ENCODE measurements at places on chromosomes 7 and 10.

GRCh38 chr7:40643664-40644063, 508.9 kb downstream of the SUGCT start:
- no peak for DNase-seq

- DNase-seq: no peak
Measured at GRCh38 chr7:6022707-6023106, 8.5 kb upstream of the ANKRD61 start.

- DNase-seq: no peak
Measured at GRCh38 chr10:126691456-126691855, 21.0 kb upstream of the C10orf90 start.

DNA sequence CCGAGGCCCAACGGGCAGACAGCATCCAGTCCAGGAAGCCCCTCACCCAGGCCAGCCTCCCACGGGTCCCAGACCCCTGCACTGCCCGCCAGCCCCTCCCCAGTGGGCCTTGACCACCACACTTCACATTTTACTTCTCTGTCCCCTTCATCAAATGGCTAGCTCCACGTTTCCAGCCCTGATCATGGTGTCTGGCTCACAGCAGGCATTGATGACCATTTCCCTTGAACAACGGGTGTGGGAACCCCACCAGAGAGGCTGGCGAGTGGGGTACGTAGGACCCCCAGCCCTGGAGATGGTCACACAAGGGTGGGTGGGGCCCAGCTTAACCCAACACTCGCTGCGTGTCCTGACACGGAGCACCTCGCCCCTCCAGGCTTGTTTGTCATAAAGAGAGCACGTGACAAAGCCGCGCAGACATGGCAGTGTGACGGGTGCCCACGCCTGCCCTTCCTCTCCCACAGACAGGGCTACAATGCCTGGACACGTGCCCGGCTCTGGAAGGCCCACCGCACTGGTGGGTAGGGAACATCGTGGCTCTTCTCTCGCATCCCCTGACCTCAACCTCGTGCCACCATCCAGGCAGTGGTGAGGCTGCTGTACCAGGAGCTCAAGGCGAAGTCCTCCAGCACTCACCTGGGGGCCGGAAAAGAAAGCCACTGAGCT, 267.7 kb downstream of the MAD1L1 start:
- no peak for DNase-seq

GRCh38 chr7:129431911-129432643, 2.2 kb upstream of the STRIP2 start:
- DNase-seq: no peak
